Stimulated activated CD8-positive, alpha-beta memory T cell treated with anti-CD3 and anti-CD28 coated beads, Interleukin-4, amount 100 ng/mL, for 4 hours (primary cell): ENCODE measurements at places on chromosomes 7 and 10.

- no peak for DNase-seq
These were observed 58.4 kb upstream of the ZNRF2 start for GRCh38 chr7:30225863-30226613.

DNA sequence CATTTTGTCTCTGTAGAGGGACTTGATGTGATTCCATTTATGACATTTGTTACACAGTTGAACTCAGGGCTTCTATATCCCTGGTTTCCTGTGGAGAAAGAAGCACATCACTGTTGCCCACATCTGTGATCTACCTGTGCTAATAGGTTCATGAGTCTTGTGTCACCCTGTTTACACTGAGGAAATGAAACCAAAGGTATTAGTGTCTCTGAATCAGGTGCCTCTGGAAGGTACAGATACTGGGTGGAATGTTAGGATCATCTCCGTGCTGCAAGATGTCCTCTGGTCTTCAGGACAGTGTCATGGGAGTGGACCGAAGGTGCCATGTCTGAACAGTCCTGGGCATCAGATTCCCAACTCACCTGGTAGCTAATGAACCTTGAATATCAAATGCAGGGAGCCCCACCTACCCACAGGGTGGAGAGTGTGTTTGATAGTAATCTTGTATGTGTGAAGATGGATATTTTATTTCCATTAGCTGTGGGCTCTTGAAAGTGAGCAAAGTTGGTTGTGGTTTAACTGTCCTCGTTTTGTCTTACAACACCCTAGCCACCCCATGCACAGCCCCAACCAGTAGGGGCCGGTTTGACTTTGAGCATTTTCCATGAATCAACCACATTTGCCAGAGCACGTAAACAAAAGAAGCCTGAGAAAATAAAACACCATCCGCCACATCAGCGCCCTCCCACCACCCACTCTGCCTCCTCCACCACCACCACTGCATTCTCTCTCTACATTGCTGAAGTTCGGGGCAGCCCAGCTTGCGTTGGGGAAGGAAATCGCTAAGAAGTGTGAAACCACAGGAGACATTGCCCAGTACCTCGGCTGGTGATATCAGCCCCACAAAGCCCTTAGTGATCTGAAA lies 40.7 kb downstream of the TARP start:
- peak; percentile 49 for DNase-seq

- DNase-seq: no peak
These were observed 67.6 kb downstream of the TMEM130 start for GRCh38 chr7:98802088-98802780.

DNA sequence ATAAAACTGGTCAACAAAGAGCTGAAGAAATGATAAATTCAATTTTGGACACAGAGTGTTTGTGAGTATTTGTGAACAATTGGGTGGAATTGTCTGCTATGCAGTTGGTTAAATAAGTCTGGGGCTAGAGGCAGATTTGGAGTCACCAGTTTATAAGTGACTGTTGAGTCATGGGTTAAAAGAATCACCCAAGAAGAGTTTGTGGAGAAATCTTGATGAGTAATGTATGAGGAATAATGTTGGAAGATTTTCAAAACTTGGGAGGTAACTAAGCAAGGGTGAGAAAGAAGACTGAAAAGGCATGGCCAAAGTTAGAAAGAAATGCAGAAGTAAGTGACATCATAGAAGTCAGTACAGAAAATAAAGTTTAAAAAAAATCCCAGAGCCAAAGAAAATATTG lies 750.7 kb downstream of the MAGI2 start:
- no peak for DNase-seq

DNA sequence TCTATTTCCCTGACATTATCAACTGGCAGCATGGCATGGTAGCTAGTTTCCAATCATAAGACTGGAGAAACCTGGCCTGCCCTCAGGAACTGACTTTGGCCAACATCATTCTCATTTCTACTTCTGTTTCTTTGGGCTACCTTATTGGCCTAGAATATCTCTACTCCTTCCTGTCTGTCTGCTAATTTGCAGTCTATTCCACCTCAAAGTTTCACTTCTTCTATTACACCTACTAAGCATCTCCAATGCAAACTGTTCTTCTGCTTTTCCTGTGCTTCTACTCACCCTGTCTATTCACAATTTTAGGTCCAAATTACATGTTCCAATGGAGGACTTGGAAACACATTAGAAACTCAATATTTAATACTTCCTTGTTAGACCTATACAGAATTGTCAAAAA lies 65.6 kb downstream of the ZNF503 start:
- no peak for DNase-seq

DNA sequence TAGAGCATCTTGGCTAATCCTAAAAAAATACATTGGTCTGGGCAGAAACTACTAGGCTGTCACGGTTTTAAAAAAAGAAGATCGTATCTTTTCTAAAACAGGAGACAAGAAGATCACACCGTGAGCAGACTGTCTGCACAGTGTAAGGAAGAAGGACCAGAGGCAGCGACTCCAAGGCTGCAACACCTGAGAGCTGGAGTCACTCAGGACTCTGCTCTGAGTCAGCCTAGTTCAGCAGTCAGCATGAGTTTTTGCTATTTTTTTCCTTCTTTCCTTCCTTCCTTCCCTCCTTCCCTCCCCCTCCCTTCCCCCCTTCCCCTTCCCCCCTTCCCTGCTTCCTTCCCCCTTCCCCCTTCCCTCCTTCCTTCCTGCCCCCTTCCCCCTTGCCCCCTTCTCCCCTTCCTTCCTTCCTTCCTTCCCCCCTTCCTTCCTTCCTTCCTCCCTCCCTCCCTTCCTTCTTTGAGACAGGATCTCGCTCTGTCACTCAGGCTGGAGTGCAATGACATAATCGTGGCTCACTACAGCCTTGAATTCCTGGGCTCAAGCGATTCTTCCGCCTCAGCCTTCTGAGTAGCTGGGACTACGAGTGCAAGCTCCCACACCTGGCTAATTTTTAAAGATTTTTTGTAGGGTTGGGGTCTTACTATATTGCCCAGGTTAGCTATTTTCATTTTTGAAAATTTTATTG lies 24.4 kb downstream of the BAG3 start:
- DNase-seq: no peak
